Fibroblast of lung (primary cell): ENCODE measurements at places on chromosomes 6 and 20. TPM values are rescaled to one million over a fixed set of nuclear protein-coding genes. Genes with fewer than 3 reads are reported as not detected.

The PMEPA1 gene
- 0.33 and 1.0 TPM in 2 replicates for total RNA-seq

The KIF25 gene
- total RNA-seq, result 0.26 and 0.33 TPM in 2 replicates

The SLC26A8 gene
- not detected in 2 replicates for total RNA-seq

The NOP56 gene
- 114 and 117 TPM in 2 replicates for total RNA-seq

The RFX6 gene
- total RNA-seq, result not detected in 2 replicates

The UBR2 gene
- total RNA-seq, result 28.5 and 34.7 TPM in 2 replicates

The PAK5 gene
- not detected in 2 replicates for total RNA-seq

The CCN6 gene
- total RNA-seq, result not detected in 2 replicates

The TNXB gene
- total RNA-seq, result 63.9 and 113 TPM in 2 replicates

The LGSN gene
- total RNA-seq, result under 0.01 TPM in 1 of 2 replicates, not detected in the other

The RAB22A gene
- 12.8 and 13.7 TPM in 2 replicates for total RNA-seq

The PSORS1C1 gene
- total RNA-seq, result 0.66 and 1.8 TPM in 2 replicates

The TINAG gene
- total RNA-seq, result not detected in 2 replicates

The EPB41L2 gene
- total RNA-seq, result 68.3 and 113 TPM in 2 replicates

The TCP1 gene
- 200 and 231 TPM in 2 replicates for total RNA-seq

The MDFI gene
- 0.17 and 3.3 TPM in 2 replicates for total RNA-seq

The CRISP3 gene
- total RNA-seq, result not detected in 2 replicates

The ASIP gene
- total RNA-seq, result not detected in 2 replicates

The MCHR2 gene
- not detected in 2 replicates for total RNA-seq

The PTPRA gene
- 22.3 and 27.9 TPM in 2 replicates for total RNA-seq

The KCNK5 gene
- total RNA-seq, result under 0.01 and 0.26 TPM in 2 replicates

The GRM1 gene
- total RNA-seq, result under 0.01 and 0.17 TPM in 2 replicates

The TFAP2C gene
- not detected in 2 replicates for total RNA-seq

The UBD gene
- total RNA-seq, result not detected in 2 replicates

The KCNB1 gene
- total RNA-seq, result under 0.01 TPM in 2 replicates

The TBXT gene
- total RNA-seq, result not detected in 2 replicates

The IL17A gene
- total RNA-seq, result not detected in 2 replicates

The HUS1B gene
- 0.77 and 1.2 TPM in 2 replicates for total RNA-seq

The ANGPT4 gene
- total RNA-seq, result under 0.01 TPM in 2 replicates
